ENCODE measurements at places on chromosomes 5 and 9.

- DNase-seq, result no peak
Observed at GRCh38 chr9:127330501-127330900, 65.9 kb downstream of the GARNL3 start.

DNA sequence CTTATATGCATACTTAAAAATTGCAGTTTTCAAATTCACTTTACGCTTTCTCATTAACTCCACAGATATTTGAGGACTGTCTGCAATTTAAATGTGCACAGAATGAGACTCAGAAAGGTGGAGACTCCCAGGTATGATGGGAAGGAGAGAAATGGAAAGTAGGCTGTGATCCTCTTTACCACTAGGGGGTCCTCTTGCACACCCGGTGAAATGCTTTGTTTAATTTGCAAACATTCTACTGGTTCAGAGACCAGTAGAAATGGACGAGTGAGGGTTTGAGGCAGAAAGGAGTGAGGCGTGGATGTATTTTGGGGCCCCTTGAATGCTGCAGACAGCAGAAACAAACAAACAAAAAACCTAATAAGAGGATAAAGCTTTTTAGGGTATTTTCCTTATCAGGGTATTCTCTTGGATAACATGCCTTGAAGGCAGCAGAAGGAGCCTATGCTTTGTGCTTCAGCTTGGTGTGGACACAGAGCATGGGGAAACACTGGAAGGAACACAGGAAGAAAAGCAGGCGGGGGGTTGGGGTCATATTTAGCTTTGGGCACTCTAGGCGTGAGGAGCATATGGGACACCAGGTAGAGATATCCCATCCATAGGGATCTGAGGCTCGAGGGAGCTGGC lies 410.1 kb downstream of the DMRT2 start:
- DNase-seq, result no peak

- no peak for DNase-seq
Observed at GRCh38 chr5:5667136-5667554, 244.7 kb downstream of the ICE1 start.

GRCh38 chr5:139215107-139215975 lies 17.2 kb upstream of the SIL1 start:
- DNase-seq, result no peak

GRCh38 chr5:78424665-78425064 lies 64.2 kb downstream of the SCAMP1 start:
- no peak for DNase-seq

All from osteocyte (in vitro differentiated cells).